HT-29 (cell line): ENCODE measurements at places on chromosomes 7 and 10. TPM values are rescaled to one million over a fixed set of nuclear protein-coding genes. Genes with fewer than 3 reads are reported as not detected.
A peak's percentile ranks its signal among the peaks of the same experiment; 100 is the strongest.

The GRM3 gene
- total RNA-seq = not detected in 2 replicates

The MYH16 gene
- 0.05 TPM in 1 of 2 replicates, not detected in the other for total RNA-seq

GRCh38 chr10:75226656-75227055 is 9.1 kb downstream of the COMTD1 start:
- DNase-seq = no peak

The CLDN15 gene
- total RNA-seq = 14.7 and 15.1 TPM in 2 replicates

DNA sequence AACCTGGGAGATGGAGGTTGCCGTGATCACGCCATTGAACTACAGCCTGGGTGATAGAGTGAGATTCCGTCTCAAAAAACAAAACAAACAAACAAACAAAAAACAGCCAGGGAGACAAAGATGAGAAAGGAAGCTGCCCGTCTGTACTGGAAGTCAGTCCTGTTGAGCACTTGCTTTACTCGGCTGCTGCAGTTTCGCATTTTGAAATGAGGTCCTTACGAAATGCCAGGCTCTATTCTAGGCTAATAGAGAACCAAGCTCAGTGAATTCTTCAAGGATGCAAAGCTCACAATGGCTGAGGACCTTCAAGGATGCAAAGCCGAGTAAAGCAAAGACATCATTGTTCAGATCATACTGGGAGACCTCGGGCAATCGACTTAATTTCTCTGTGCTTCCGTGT is 333.3 kb downstream of the CALN1 start:
- no peak for DNase-seq

The HECW1 gene
- not detected in 2 replicates for total RNA-seq

- DNase-seq = no peak
These were observed 7.8 kb upstream of the POR start for GRCh38 chr7:75906991-75907667.

DNA sequence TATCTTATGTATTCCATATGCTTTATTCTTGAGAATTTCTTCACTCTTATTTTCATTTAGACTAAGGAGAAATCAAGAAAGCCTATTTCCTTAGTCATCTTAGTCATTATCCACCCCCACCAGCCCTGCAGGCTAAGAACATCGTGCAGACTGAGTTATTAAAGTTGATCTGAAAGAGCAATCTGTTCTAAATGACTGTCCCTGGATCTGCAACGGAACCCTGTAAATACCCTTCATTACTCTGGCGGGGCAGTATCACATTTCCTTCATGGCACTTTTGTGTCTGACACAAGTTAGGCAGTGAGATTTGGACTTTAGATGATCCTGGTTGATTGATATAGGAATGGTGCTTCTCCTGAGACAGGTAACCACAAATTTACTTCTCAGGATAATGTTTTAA is 3.5 kb upstream of the MYPN start:
- no peak for DNase-seq

DNA sequence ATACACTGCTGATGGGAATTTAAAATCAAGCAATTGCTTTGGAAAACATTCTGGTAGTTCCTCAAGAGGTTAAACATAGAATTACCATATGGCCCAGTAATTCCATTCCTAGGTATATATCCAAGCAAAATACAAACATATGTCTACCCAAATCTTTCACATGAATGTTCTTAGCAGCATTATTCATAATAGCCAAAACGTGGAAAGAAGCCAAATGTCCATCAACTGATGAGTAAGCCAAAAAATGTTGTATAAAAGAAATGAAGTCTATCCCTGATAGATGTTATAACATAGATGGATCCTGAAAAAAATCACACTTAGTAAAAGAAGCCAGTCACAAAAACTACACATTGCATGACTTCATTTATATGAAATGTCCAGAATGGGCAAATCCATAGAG is 893.0 kb downstream of the SORCS3 start:
- DNase-seq = no peak

The GIMAP1 gene
- not detected in 2 replicates for total RNA-seq

- no peak for DNase-seq
These were observed 512 bp downstream of the FAM24B start for GRCh38 chr10:122878799-122879338.

The TFR2 gene
- 1.2 and 1.7 TPM in 2 replicates for total RNA-seq

GRCh38 chr10:133302230-133302629 is 6.4 kb downstream of the TUBGCP2 start:
- no peak for DNase-seq

DNA sequence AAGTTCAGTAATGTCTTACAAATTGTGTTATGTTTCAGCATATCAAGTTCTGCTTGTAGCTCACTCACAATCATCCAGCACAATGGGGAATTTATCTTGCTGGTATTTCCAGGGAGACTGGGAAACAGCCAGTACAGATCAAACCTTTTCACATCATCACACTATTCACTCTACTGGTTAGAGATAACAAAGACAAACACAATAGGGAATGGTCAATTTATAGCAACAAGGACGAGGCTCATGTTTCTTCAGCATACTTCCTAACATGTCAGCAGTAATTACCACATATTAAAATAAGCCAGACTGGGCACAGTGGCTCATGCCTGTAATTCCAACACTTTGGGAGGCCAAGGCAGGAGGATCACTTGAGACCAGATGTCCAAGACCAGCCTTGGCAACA is 38.3 kb downstream of the TOMM7 start:
- DNase-seq = no peak

DNA sequence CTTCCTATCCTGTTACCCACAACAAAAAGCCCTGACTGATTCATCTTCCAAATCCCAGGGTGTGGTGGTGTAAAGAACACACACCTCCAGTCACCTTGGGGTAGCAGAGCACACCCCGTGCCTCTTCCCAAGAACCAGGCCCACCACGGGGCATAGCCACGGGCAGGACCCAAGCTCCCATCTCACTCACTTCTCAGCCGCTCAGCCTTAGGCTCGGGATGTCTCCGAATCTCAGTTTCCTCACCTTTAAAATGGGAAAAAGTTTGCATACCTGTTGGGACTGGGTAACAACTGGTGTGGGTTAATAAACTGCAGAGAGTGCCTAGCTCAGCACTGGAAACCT is 139.0 kb downstream of the FGFR2 start:
- DNase-seq = no peak

The INSIG1 gene
- 298 and 318 TPM in 2 replicates for total RNA-seq

The SFXN2 gene
- 20.8 and 33.4 TPM in 2 replicates for total RNA-seq

GRCh38 chr7:114160925-114161324 is 242.1 kb upstream of the PPP1R3A start:
- no peak for DNase-seq

DNA sequence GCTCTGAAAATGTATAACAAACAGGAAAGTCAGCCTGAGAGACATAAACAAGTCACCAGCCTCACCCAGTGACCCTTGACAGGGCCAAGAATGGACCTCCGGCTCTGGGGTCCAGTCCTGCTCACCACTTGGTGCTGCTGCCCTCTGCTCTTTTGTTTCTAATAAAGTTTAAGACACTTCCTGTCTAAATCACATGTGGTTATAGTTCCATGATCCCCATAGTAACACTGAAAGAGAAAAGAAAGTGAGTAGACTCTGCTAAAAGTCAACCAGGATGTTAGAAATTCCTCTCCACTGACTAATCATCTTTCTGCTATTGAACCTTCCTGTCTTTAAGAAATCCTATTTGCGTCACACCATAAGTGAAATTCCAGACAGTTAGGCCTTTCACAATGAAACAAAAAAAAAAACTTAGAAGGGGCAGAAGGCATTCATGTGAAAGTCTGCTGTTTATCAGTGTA is 179.2 kb upstream of the BET1 start:
- peak; percentile 88 for DNase-seq

GRCh38 chr7:116554436-116554835 is 29.6 kb downstream of the CAV1 start:
- DNase-seq = no peak
